Stimulated activated CD8-positive, alpha-beta memory T cell treated with anti-CD3 and anti-CD28 coated beads, Interleukin-7, amount 100 ng/mL, for 48 hours (primary cell): ENCODE measurements at places on chromosomes 12 and 14.

GRCh38 chr14:100524933-100525243 is 62.3 kb downstream of the BEGAIN start:
- DNase-seq = no peak

- DNase-seq = no peak
Observed at GRCh38 chr14:26735811-26736210, 138.0 kb upstream of the NOVA1 start.

- no peak for DNase-seq
Observed at GRCh38 chr14:79248771-79249170, 962.5 kb downstream of the DIO2 start.

- DNase-seq = no peak
Observed at GRCh38 chr12:24573621-24574020, 375.3 kb downstream of the BCAT1 start.

DNA sequence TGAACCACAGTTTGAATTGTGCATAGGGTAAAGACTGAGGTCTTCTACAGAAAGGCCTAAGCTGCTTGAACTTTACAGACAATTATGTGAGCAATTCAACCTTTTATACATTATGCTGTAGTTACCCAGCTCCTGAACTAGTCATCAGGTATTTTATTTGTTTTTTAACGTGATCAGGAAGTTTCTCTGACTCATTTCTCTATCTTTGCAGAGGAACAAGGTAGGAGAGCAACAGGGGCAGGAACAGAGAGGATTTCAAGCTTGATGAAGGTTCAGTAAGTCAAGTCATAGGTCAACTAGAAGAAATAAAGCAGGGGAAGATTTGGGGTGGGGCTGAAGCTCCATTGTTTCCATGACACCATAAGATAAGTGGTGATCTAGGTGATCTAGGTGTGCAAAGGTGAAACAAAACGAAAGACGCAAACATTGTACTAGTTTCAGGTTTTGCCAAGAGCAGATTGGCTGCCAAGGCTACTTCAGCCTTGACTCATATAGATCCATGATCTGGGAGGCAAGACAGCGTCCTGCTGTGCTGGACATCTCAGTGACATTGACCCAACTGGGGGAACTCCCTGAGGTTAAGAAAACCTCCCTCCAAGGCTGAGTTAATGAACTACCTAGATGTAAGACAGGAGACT is 198.1 kb downstream of the DAD1 start:
- DNase-seq = no peak

- no peak for DNase-seq
Observed at GRCh38 chr12:89354612-89355067, 2.3 kb upstream of the DUSP6 start.

DNA sequence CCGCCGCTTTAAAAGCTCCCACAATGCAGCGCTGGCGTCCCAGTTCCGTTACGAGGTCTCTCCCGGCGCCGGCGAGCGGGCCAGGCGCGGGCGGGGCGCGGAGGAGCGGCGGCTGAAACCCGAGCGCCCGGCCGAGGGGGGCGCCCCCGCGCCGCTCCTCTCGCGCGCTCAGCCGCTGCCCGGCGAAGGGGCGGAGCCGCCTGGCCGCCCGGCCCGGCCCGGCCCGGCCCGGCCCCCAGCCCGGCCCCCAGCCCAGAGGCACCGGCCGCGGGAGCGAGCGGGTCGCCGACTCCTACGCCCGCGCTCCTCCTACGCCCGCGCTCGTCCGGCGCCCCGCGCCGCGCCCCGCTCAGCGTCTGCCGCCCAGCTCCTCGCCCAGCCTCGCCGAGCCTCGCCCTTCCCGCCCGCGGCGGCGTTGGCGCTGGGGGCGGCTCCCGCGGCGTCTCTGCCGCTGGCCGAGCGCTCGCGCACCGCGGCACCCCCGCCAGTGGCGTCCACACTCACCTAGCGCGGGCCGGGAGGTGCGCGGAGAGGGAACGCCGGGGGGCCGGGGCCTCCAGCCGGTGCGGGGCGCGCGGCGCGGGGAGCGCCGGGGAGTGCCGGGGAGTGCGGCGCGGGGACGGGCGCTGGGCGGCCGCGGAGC is at the start of gene RASSF8:
Gene RASSF8 (plus strand): TSS at position 255 of the 643 bp plus-strand sequence. CDS start 96,662 bp downstream, outside the sequence.
- DNase-seq = no peak

GRCh38 chr14:94768521-94769390 is 1.2 kb downstream of the GSC start:
- DNase-seq = no peak

DNA sequence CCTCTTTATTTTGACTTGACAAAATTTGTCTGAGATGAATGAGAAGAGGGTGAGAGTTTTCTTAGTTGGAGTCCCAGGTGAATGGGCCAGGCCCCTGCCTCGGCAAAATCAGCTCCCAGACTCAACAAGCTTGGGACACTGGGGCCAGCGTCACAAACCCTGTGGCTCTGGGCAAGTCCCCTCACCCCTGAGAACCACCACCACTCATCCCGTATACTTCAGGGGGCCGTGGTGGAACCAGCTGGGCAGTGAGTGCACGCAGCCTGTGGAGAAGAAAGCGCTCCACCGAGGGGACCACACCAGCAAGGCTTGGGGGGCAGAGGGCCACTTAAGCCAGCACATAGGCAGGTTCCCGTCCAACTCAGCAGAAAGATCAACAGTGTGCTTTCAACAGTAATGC is 40.2 kb downstream of the DEGS2 start:
- DNase-seq = no peak
